HAP-1 (cell line): ENCODE measurements at places on chromosomes 4 and X.

DNA sequence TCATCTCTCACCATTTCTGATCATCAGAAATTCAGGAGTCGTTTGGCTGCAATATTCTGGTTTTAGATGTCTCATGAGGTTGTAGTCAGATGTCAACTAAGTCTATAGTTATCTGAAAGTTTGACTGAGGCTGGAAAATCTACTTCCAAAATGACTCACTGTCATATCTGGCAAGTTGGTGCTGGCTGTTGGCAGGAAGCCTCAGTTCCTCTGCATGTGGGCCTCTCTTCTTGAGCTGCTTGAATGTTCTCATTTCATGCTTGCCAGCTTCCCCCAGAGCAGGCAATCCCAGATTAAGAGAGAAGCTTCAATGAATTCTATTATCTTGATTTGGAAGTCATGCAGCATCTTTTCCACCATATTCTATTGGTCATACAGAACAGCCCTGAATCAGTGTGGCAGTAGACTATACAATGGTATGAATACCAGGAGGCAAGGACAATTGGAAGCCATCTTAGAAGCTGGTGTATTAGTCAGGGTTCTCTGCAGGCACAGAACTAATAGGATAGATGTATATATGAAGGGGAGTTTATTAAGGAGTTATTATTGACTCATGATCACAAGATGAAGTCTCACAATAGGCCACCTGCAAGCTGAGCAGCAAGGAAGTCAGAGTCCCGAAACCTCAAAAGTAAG lies 46.8 kb upstream of the ELF2 start:
- DNase-seq = no peak

DNA sequence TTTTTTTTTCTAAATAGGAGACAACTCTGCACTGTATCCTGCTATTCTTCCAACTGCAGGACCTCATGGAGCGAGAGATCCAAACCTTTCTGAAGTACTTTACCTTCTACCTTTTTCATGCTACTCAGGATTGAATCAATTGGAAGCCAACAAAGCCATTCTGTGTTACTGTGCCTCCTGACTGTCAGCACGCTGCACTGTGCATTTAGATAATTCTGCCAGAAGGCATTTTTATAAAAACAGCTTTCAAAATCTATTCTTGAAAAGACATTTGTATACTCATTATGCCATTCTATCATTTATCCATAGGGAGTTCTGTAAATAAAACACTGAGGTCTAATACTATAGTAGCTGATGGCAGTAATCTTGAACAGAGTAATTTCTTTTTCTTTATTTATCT lies 142.8 kb downstream of the SLIT2 start:
- no peak for DNase-seq

GRCh38 chrX:153970357-153971123 lies 1.1 kb downstream of the HCFC1 start:
- DNase-seq = peak; percentile 89

GRCh38 chr4:104989371-104989770 lies 157.3 kb upstream of the TET2 start:
- DNase-seq = no peak

- no peak for DNase-seq
Measured at GRCh38 chrX:124249345-124249744, 83.1 kb upstream of the TEX13D start.

- no peak for DNase-seq
Measured at GRCh38 chrX:119190091-119190681, 45.9 kb upstream of the PGRMC1 start.

- DNase-seq = no peak
Measured at GRCh38 chr4:114599903-114600552, 1.4 kb downstream of the UGT8 start.

DNA sequence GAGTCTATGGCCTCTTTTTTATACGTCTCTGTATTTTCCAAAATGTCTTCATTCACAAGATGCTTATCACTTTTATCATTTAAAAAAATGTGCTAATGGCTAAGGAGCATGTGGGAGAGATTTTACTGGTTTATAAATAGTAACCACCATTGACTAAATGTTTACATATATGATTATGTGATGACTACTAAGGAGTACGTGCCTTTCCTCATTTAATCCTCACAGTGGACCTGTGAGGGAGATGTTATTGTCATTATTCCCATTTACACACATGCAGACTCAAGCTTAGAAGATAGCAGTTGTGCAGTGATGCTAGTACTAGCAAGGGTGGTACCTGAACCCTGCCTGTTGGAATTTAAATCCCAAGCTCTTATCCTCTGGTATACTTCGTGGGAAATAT lies 2.4 kb downstream of the SRD5A3 start:
- no peak for DNase-seq

DNA sequence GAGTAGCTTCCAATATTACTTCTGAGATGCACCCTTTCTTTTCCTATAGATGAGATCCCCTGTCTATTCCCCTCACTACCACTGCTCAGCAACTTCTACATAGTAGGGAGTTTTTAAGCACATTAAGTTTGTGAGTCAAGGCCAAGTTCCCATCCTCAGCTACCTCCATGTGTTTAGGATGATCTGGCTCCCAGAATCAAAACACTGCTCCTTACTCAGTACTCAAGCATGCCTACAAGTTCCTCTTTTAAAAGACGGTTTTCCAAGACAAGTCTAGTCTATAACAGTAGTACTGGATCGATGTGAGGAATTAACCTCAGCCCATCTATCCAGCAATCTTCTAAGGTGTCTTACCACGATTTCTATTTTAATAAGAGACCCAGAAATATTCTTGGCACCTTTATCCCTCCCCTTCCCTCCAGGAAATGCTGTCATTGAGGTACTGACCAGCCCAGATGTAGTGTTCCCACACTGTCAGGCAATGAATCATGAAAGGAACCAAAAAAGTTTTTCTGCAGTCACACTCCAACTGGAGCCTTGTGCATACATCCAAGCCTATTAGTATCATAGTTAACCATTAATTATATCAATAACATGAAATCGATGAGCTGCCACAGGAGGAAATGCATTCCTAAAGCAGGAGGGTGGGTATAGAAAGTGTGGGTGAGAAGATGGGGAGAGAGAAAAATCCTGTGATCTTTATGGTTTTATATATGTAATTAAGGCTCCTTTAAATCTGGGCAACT lies 29.6 kb downstream of the AREG start:
- DNase-seq = no peak

- DNase-seq = no peak
Measured at GRCh38 chr4:10196191-10196590, 79.6 kb upstream of the WDR1 start.

DNA sequence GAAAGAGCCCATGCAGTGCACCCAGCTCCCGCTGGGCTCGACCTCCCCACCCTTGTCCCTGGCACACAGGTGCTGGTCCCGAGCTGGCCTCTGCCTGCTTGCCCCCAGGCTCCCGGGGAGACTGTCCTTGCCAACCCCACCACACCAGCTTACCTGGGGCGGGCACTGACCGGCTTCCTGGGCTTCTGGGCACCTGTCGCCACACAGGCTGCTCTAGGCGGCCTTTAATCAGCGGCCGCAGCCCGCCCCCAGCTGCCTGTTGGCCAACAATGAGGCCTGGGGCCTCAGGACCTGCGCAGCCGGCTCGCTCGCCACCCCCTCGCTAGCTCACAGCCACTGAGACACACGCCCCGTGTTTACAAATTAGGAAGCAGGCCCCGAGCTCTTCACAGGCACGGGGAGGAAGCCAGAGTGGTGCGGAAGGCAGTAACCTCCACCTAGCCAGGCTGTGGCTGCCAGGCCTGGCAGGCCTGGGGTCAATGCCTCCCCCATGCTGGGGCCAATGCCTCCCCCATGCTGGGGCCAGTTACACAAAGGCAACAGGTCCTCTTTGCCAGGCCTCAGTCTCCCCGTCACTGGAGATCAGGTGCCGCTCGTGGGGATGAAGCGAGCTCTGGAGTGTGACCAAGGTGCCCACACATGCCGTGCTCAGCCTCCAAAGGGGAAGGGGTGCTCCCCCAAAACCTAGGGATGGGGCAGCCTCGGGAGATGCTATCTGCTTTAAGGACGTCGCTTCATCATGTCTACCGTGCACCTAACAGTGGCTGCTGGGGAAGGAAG lies at the start of gene TREX2:
Gene TREX2, minus strand, starts transcription at position 201 of the 780 bp plus-strand sequence. CDS start 626 bp downstream, outside the sequence.
- DNase-seq = no peak

DNA sequence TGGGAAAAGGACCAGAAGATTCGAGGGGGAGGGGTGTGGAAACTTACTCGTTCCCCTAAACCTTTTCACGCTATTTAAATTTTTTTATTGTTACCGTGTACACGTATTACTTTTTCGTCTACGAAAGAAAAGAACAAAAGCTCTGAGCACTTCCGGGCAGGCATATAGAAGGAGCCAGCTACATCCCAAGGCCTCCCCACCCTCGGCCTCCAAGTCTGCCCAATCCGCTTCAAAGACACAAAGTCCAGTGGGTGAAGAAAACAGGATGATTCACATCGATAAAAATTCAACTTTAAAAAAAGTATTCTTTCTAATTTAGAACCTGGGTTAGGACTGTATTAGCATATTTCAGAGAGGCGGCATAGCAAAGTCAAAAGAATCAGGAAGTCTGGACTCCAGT lies 23.1 kb downstream of the SEL1L3 start:
- peak; percentile 12 for DNase-seq

- DNase-seq = no peak
Measured at GRCh38 chr4:106993827-106994226, 42.3 kb downstream of the DKK2 start.

- DNase-seq = no peak
Measured at GRCh38 chr4:147388018-147388417, 92.9 kb upstream of the EDNRA start.

DNA sequence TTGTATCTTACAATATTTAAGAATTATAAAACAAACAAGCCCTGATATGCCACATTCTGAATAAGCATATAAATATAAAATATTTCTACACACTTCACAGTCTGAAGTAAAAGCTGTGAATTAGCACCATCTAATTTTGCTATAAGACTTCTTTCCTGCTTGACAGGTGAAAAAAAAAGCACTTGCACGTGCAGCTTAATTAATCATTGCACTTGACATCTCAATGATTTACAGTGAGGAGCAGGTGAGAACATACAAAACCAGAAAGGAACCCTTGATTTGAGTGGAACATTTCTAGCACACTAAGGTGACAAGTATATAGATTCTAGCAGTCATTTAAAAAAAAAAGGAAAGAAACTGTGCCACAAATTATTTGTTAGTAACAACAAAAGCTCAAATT lies 47.9 kb downstream of the CHIC2 start:
- no peak for DNase-seq

GRCh38 chrX:2928191-2928582 lies 952 bp downstream of the ARSD start:
- DNase-seq = peak; percentile 90

DNA sequence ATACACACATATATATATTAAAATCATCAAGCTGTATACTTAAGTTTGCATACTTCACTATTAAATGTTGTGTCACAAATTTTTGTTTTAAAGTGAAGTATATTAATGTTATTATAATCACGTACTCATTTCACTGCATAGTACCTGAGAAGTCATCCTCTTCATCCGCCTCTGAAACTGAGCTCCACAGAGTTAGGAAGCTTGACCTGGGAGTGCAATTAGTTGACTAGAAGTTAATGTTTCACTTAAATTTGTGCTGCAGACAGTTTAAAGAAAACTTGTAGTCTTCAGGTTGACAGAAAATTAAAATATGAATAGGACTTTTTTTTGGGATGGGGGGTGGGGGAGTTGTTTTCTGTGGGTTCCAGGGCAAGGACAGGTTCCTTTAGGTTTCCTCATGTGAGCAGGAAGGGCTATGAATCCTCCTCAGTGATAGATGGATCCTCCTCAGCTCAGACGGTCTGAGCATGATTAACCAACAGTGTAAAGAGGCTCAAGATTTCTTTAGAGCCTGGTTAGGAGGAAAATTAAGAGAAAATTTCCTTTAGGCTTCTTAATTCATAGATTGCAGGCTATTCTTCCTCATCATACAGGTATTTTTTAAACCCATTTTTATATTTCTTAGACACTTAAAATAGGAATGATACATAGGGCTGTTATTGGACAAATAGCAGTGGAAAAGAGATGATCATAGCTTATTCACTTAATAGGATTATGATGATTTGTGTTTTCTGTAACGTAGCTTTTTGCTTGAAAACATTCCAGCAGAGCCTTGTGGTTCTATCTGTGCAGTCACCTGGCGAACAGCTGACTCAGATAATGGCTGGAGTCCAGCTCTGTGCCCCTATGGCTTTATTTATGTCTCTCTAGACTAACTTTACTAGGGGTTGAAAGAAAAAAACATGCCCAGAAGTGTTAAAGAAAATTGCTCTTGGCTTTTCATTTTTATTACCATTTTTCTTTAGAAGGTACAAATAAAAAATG lies 102.7 kb downstream of the SLC4A4 start:
- no peak for DNase-seq

GRCh38 chrX:56765811-56766553 lies 36.9 kb downstream of the NBDY start:
- DNase-seq = no peak

- no peak for DNase-seq
Measured at GRCh38 chrX:49949961-49950360, 27.6 kb downstream of the CLCN5 start.

DNA sequence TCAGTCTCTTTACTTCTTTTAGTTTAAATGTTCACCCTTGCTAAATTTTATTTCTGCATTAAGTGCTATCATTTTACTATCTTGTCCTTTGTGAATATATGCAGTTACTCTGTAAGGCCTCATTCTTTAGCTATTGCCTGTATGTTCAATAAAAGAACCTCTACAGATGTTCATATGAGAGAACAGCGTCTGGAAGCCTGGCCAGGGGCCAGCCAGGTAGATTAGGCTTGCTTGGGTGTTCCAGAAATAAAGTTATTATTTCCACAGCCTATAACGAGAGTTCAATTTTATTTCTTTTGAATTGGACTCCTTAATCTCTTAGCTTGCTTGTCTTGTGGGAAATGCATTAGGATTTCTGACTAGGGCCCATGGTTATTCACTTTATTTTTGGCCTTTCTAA lies 214.5 kb downstream of the TLL1 start:
- no peak for DNase-seq
